Umbilical cord (tissue), 2 donors: ENCODE measurements at places on chromosomes 1 and 21.

GRCh38 chr1:6427441-6428390 is 3.1 kb downstream of the ESPN start:
- DNase-seq, result no peak

DNA sequence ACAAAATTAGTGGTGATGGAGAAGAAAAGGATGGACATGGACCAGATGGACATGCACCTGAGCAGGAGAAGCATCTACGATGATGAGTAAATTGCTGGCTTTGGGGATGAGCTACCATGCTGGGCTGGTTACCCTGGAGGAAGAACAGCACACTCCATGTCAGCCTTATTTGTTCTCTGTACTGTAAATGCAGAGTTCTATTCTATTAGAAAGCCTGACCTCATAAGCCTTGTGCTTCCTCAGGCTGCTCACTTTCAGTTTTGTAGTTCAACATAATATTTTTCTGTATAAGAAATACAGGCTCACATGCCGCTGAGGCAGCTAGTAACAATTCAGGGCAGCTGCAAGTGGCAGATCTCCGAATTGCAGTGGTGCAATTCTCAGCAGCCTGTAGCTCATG is 249.6 kb downstream of the PLA2G4A start:
- no peak for DNase-seq

GRCh38 chr1:3727042-3727824 is 25.0 kb upstream of the CCDC27 start:
- DNase-seq, result no peak

DNA sequence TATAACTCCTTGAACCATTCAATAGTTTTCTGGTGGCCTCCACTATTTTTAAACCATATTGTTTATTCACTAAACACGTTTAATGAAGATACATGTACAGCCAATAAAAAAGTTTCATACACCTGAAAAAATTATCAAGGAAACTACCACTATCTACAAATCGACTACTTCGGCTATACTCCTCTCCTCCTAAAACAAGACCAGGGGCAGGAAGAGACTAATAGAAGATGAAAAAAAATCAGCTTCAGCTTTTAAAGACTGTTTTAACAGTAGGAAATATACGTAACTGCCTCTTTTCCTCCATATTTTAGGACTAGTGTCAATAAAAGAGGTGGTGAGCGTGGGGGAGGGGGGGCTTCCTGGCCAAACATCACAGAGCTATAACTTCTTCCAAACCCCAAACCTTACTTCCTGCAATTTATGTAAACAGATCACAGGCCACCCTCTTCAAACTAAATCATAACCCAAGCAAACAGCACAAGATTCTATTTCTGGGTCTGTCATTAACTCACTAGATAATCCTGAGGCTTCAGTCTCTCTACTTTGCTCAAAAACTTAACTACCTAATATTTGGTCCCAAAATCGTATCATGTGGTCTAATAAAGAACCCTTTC is 15.1 kb downstream of the FOXJ3 start:
- DNase-seq, result no peak

- peak; percentile 94 for DNase-seq
Measured at GRCh38 chr1:208235982-208236761, 8.0 kb downstream of the PLXNA2 start.

DNA sequence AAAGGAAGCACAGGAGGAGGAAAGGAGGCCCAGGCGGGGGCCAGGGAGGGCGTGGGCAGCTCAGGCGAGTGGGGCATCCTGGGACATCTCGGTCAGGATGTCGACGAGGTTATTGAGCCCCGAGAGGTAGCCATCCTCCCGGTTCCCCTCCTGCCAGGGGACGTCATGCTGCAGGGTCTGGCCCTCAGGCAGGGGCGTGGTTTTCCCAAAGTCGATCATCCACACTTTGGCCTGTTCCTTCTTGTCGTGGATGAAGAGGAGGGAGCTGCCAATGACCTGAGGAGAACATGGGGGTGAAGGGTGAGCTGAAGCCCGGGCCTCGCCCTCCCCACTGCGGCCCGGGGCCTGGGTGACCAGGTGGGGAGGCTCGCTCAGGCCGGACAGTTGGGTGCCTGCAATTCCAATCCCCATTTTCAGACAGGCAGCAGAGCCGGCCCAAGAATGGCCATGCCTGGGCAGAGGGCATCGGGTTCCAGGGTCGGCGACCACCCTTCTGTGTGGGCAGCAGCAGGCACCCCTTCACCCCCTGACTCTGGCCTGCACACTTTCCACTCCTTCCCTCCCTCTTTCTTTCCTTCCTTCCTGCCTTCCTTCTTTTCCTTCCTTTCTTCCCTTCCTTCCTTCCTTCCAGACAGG is 86.2 kb downstream of the STUM start:
- DNase-seq, result no peak

DNA sequence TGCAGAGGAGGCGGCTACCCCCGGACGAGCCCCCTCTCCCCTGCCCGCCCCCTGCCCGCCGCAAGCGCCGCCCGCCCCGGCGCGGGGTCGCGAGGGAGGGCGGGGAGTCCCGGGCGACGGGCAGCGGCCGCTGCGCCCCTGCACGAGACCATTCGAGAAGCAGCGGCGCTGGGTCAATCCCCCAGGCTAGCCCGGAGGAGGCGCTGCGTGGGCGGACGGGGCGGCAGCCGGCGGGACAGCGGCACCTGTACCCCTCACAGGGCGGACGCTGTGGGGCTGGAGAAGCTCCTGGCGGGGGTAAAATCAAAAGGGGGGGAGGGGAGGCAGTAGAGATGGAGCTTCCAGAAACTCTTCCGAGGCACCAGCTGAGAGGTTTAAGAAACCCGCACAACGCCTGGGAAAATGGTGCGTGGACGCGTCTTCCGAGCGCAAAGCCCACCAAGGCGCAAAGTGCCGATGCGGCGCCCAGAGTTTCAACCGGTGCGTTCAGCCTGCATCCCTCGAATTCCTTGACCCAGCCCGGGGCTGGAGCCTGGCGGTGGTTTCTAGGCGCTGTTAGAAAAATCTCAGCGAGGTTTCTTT is at the start of gene PLPPR5:
PLPPR5 (minus strand) TSS at position 1 of the 582 bp plus-strand sequence. CDS start 190 bp downstream, outside the sequence.
- DNase-seq, result peak; percentile 11

DNA sequence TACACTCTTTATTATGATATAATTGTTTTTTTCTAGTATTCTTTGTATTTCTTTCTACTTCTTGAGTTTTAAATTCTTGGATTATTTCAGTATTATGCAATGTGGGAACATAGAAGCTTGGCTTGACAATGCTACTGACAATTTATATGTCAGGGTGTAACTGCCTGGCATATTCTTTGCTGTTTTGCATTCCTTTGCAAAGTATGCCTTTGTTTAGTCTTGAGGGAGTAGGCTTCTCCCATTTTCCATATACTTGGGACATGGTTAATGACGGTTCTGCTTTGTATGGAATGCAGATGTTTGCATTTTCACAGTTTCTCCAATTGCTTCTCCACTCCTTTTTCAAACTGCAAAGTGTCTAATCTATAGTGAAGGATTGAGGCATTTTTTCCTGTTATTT is 109.8 kb downstream of the HMCN1 start:
- no peak for DNase-seq

DNA sequence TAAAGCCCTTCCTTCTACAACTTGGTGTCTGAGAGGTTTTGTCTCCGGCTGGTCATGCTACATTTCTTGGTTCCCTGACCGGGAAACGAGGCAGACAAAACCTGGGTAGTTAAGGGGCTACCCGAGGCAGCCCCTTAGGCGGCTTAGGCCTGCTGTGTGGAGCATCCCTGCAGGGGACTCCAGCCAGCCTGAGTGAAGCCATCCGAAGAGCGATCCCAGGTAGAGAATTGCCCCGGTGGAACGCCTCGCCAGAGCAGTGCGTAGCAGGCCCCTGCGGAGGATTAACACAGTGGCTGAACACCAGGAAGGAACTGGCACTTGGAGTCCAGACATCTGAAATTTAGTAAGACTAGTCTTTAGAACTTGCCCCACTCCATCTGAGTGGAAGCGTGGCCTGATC is 21.2 kb upstream of the MYOCOS start:
- DNase-seq, result no peak

DNA sequence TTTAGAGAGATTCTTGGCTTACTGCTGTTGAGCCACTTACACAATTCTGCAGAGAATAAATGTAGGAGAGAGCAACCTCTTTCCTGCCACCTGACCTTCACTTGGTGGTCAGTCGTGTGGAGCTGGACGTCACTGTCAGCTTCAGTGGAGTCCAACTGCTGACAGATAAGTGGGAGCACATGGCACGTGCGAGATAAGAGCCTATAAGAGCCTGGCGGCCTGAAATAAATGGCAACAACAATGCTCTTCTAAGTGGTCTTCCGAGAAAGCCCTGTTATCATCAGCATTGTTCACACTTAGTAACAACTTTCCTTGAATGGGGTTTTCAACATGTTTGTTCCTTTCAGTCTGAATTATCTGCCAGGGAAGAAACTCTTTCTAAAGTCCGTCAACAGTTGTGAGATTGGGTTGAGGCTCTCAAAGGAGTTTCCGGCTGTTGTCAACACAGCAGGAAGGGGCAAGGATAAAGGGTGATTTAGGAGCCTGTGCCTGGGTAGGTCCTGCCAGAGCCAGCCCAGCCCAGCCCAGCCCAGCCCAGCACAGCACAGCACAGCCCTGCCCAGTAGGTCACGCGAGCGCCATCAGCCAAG is 57.2 kb upstream of the RUNX1 start:
- DNase-seq, result no peak

DNA sequence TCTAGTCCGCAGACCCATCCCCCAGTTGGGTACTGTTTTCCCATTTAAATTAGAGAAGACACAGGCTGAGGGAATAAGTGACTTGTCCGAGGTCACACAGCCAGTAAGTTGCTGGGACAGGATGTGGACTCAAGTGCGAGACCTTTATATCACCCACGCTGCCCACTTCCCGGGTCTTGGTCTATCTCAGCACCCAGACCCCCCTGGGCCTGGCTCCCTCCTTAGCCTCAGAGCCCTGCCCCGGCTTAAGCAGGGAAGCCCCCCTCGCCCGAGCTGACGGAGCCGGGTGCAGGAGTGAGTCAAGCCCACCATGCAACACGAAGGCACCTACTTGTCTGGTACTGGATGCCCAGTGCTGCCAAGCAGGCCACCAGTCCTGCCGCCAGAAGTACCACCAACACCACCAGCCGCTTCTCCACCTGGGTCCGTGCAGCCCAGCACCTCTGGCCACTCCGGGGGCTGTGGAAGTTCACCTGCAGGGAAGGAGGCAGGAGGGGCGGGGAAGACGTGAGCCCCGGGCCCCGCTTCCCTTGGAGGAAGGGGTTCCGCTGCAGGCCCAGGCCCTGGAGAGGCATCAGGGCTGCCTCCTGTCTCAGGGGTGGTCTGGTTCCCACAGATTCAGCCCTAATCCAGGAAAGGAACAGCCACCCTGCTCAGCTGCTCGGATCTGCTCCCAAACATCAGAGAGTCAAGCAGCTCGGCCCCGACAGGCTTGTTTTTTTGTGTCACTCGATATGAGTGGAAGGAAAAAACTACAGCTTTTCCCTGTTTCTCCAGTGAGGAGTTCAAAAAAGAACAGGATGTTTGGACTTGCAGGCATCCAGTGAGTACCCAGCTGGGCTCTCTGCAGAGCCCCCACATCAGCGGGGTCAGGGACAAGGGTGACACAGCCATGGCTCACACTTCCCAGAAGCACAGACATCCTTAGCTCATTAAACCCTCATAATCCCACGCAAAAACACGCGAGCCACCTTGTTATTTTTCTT is 11.1 kb downstream of the ECE1 start:
- peak; percentile 34 for DNase-seq

- DNase-seq, result no peak
Measured at GRCh38 chr1:218364028-218364710, 19.0 kb downstream of the TGFB2 start.

GRCh38 chr1:2154022-2154421 is 40.5 kb downstream of the FAAP20 start:
- DNase-seq, result no peak

DNA sequence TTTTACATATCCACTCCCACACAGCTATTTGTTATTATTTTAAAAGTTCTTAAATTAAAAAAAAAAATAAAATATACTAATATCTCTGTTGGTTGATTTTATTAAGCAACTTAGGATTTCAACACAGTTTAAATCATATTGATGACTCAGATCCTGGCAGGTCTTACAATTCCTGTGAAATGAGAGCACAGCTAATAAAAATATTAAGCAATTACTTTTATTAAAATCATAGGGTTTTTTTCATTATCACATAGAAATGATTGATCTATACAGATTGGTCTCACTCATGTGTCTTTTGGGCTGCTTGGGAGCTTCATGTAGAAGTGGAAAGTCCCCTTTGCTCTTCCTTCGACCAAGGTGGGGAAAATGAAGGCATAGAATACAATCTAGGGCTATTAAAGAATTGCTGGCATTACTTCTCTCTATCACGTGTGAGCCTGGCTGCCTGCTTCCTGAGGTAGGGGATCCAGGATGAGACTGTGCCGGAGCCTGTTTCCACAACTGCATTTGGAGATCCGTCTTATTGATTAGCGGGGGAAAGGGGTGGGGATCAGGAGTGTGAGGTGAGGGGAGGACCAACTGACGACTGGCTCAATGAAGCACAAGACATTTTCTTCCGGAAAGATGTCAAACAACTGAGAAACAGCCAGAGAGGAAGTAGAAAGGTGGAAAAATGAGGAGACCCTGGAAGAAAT is 858.0 kb downstream of the USP25 start:
- no peak for DNase-seq

DNA sequence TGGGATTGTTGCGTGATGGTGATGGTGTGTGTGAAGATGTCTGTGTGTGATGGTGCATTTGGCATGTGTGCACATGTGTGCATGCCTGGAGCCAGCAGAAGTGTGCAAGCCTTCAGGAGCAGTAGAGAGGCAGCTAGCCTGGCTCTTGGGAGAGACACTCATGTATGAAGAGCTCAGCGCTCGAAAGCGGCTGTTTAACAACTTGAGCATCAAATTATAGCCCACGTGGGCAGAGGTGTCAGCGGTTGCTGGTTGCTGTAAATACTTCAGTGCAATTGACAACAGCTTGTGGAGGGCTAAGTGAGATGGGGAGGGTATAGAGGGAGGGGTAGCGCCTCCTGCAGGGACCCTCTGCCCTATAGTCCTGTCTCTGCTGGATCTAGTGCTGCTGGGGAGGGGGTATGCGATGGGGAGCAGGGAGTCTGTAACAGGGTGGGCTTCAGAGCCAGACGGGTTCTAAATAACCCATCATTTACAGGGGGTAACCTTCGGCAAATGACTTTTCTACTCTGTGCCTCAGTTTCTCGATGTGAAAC is 21.5 kb downstream of the FOXD2 start:
- DNase-seq, result no peak

GRCh38 chr1:205374210-205375078 is 17.7 kb upstream of the KLHDC8A start:
- DNase-seq, result peak; percentile 93

DNA sequence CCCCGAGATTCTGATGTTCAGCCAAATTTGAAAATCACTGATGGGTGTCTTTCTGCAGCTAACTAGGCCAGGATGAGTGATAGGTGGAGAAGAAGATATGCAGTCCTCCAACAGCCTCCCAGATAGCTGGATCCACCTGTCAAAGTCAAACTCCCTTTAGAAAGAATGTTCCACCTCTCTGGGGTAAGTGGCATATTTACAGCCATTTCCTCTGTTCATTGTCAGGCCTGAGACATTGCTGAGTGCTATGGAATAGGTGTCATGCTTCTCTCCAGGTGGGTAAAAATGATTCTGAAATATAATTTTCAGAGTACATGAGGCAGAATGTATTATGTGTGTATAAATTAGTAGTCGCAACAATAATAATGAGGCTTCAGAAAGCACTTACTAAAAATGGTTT is 316.8 kb downstream of the TTLL7 start:
- DNase-seq, result no peak

GRCh38 chr1:40519517-40519916 is 10.9 kb downstream of the EXO5 start:
- no peak for DNase-seq

- DNase-seq, result no peak
Measured at GRCh38 chr1:163730411-163730821, 408.7 kb downstream of the NUF2 start.

- DNase-seq, result no peak
Measured at GRCh38 chr1:57440096-57440495, 16.2 kb upstream of the DAB1 start.

- DNase-seq, result peak; percentile 90
Measured at GRCh38 chr1:231626535-231626950, at the start of gene DISC1. DISC1 (plus strand) TSS chr1:231626790; CDS start chr1:231626868, 78 bp downstream.
